ENCODE measurements at places on chromosomes 12 and 14.

- DNase-seq = no peak
These were observed 109.4 kb downstream of the TMEM30B start for GRCh38 chr14:61171727-61172126.

DNA sequence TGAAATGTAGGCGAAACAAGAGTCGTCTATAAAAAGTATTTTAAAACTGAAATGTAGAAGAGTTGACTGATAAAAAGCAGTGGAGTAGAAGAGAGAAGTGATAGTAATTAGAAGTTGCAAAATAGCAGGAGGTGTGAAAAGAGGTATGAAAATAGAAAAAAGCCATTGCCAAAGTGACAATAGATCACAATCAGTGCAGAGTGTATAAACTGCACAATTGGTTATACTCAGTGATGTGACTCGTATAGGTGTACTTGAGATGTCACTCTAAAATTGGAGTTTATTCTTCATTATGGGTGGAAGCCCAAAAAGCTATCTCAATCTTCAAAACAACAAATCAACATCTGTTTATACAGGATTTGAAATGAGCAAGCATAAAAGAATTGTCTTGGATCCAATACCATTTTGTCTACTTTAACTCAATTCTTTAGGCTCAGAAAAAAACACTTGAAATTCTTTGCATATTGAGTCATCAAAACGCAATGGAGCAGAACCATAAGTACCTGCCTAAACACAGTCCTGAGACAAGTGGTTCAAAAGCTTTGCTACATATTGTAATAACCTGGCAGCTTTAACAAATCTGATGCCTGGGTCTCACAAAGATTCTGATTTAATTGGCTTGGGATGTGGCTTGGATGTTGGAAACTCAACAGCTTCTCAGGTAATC is 8.8 kb downstream of the IKBIP start:
- no peak for DNase-seq

GRCh38 chr14:97920201-97920600 is 1123.0 kb downstream of the VRK1 start:
- no peak for DNase-seq

GRCh38 chr14:94934276-94934810 is 164.4 kb upstream of the GSC start:
- no peak for DNase-seq

DNA sequence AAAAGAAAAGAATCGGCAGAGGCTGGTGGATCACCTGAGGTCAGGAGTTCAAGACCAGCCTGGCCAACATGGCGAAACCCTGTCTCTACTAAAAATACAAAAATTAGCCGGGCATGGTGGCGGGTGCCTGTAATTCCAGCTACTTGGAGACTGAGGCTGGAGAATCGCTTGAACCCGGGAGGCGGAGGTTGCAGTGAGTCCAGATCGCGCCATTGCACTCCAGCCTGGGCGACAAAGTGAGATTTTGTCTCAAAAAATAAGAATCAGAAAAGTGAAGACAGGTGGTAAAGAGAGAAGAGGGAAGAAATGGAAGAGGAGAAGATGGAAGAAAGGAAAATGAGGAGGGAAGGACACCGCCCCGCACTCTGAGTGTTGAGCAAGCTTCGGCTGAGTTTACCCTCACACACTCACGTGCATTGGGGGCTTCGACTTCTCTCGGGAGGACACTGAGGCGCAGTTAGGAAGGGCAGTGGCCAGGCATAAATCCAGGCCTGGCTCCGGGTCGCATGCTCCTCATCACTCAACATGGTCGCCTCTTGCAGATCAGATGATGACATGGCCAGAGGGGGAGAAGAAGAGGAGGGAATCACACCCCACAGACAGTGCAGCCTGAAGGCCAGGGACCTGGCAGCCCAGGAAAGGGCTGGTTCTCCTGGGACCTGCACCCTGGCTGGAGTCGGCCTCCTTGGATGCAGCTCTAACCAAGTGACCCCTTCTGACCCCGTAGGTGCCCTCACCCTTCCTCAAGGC is 61.1 kb downstream of the PRMT8 start:
- no peak for DNase-seq
